ENCODE measurements at places on chromosomes 7 and 10. TPM values are rescaled to one million over a fixed set of nuclear protein-coding genes. Genes with fewer than 3 reads are reported as not detected.

The SLC39A12 gene
- polyA plus RNA-seq = 0.03 TPM

The PRSS37 gene
- polyA plus RNA-seq = not detected

The CHN2 gene
- polyA plus RNA-seq = 1.6 TPM

GRCh38 chr10:50421026-50421719, 169.9 kb upstream of the ASAH2 start:
- no peak for DNase-seq

DNA sequence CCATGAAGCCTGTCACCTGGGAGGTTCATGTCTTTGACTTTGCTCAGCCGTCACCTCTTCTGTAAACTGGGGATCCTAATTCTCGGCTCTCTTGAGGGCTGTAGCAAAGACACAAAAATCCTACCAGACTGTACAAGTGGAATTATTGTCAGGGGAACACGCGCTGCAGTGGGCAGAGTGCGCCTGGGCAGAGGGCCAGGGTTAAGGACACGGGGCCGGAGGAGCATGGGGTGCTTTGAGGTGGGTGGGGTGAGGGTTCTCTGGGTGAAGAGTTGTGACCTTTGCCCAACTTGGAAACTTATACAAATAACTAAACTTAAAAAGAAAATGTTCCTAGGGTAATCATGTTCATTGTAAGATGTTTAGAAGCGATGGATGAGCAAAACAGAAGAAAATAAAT, 36.0 kb downstream of the PALD1 start:
- DNase-seq = no peak
